GM04503 (cell line): ENCODE measurements at places on chromosomes 13 and 19.

GRCh38 chr19:21878646-21879045 is 42.7 kb upstream of the ZNF43 start:
- DNase-seq = no peak

DNA sequence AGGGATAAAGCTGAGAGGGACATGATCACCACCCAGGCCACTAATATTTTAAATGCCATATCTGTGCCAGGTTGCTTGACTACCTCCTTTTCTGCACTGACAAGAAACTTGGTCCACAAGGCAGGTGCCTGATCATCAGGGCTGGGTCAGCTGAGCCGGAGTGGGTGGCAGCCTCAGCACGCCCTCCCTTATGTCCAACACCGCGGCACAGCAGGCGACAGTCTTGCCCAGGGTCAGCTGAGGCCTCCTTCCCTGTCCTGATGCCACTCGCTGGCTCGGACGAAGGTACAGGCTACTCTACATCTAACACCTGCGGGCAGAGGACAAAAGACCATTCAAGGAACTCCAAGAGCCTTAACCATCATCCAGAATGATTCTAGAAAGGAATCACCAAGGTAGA is 16.9 kb downstream of the ZC3H4 start:
- DNase-seq = no peak

DNA sequence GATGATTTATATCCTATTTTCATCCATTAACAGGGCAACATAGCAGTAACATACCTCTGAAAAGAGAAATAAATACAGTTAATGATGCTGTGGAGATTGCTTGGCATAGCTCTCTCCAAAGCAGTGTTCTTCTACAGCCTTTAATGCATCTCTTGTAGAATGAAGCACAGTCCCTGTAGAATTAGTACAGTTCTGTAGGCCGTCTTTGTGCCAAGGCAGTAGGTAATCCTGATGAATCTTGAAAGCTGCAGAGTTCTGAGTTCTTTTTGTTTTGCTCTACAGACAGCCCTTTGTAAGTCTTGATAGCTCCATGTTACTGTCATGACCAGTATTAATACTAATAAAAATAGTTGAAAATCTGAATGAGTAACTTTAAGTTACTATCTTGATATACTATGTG is 184.2 kb downstream of the MAB21L1 start:
- no peak for DNase-seq

DNA sequence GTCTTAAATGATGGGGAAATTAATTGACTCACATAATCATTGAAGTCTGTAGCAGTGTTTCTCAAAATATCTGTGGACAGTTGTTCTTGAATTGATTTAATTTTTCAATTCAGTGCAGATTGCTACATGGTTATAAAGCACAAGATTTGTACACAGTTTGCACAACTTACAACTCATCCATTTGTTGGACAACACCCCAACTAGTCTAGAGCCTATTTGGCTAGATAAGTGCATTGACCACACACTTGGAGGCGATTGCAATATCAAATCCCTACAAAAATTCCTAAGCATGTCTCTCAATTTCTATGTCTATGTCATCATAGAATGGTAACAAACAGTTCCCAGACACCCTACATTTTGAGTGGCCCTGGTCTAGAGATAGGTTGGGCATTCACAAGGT is 48.0 kb upstream of the IPO5 start:
- DNase-seq = no peak

- DNase-seq = no peak
Observed at GRCh38 chr19:31294189-31294588, 55.0 kb downstream of the TSHZ3 start.

DNA sequence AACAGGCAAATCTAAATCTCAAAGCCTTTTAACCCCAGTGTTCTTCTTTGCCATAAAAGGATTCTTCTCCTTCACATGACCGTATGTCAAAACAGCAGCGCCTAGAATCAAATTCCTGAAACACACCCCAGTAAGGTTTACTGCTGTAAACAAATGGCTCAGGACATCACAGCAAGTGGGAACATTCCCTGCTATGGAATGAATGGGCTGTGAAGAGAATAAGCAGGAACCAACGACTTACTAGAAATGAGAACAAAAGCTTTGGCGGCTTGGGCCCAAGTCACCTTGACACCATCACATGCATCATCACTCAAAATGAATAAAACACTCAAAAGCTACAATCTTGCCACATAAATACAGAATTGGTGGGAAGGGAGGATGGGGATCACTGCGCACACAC is 80.4 kb upstream of the SPATA13 start:
- DNase-seq = no peak

- DNase-seq = no peak
Observed at GRCh38 chr19:4284176-4284958, 5.3 kb downstream of the SHD start.

DNA sequence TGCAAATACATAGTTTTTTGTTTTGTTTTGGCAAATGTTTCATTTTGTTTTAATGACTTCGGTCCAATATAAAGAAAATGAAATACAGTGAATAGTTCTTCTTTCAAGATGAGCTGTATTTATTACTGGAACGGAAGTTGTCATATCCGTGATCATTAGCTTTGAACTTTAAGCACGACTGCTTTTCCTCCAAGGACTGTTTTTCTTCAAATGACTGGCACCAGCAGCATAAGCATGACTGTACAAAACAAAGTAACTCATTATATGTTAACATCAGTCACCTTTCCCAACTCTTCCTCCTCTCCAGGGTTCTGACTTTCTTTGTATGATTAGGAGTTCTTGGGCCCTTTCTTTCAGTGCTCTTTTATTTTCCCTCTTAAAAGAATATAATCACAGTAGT is 20.5 kb downstream of the EDNRB start:
- DNase-seq = no peak

DNA sequence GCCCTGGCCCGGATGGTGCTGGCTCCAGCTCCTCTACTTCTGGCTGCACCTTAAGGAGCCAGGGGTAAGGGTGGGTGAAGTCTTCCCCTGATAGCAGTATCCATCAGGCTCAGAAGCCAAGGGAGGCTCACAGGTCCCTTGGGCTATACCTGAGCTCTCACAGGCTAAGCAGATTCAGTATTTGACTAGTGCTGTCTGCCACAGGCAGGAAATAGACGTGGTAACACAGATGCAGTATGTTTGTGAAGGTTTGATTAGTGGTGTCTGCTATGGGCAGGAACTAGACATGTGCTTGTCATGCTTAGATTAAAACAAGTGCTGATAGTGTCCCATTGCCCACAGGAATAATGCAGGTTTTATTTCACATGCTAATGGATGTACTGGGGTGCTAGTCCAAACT is 4.0 kb downstream of the SYT5 start:
- DNase-seq = no peak

GRCh38 chr19:45074744-45075300 is 1.5 kb downstream of the ZNF296 start:
- DNase-seq = no peak

- no peak for DNase-seq
Observed at GRCh38 chr19:47226426-47227351, 4.3 kb downstream of the BBC3 start.

DNA sequence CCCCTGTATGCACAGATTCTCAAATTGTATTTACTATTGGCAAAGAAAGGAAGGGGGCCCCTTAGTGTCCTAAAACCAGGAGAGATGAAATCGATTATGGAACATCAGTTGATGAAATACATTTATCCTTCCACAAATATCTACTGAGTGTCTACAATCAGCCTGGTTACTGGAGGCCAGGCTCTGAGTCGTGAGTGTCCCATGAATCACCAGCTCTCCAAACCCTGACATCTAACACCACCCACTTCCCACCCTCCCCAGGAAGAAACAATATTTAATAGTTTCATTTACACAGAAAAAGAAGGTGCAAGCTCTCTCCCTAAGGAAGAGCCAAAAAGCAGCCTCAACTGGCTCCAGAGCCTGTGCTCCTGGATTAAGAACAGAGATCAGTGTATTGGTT is 25.2 kb downstream of the KCTD15 start:
- no peak for DNase-seq

DNA sequence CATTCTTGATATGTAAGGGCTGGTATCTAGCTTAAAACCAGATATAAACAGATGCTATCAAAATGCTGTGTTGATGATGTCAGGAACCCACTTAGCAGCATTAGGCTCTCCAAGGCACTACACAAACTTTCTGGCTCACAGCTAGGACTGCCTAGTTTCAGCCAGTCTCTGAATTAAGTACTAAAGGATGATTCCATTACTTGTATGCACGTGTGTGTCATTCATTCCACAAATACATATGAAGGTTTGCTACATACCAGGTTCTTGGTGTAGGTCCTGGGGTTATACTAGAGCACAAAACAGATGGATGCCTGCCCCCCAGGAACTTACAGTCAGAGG is 151.5 kb downstream of the RGCC start:
- no peak for DNase-seq

- no peak for DNase-seq
Observed at GRCh38 chr13:81133066-81133465, 792.1 kb upstream of the SPRY2 start.

- DNase-seq = no peak
Observed at GRCh38 chr13:28325022-28325421, 169.9 kb downstream of the FLT1 start.

- peak; percentile 23 for DNase-seq
Observed at GRCh38 chr13:46751811-46752635, 44.9 kb downstream of the ESD start.

DNA sequence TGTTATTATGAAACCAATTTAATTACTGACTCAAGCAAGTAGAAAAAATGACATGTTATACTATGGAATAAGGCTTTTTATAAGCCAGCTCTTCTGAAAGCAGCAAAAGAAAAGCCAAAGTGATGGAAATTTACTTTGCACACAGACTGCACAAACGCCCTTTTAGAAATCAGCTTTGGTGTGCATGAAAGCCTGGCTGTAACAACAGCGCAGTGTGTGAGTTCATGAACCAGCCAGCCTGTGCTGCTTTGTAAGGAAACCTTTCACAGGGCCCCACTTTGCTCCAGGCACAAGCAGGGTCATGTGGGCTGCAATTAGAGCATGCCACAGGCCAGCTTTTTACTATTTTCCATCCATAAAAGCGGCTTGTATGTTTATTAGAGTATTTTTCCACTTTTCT is 13.6 kb upstream of the IFT88 start:
- DNase-seq = no peak

DNA sequence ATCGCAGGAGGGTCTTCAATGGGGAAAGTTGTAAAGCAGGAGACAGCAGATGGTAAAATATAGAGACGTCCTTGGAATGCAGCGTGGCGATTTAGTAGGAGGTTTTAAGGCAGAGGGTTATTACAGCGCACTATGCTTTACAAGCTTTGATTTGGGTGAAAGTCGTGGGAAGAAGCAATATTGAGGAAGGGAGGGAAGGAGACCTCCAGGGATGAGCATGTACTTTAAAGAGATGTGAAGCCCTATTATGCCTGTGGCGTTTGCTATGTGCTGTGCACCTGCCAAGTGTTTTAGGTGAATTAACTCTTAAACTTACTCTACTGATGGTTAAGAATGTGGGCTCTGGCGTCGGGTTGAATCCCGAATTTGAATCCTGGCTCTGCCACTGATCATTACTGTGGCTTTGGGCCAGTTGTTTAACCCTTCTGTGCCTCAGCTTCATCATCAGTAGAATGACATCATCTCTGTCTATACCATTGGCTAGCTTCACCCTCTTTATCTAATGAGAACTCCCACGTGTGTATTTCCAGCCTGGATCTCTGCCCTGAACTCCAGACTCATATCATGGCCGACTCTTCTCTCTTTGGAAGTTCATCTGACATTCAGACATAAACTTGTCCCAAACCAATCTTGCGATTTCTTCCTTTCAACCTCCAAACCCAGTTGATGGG is 583 bp downstream of the CCDC61 start:
- no peak for DNase-seq

DNA sequence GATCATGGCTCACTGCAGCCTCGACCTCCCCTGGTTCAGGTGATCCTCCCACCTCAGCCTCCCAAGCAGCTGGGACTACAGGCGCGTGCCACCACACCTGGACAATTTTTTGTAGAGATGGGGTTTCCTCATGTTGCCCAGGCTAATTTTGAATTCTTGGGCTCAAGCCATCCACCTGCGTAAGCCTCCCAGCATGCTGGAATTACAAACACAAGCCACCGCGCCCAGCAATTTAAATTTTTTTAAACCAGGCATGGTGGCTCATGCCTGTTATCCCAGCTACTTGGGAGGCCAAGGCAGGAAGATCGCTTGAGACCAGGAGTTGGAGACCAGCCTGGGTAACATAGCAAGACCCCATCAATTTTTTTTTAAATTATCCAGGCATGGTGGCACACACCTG is 59.9 kb upstream of the USE1 start:
- DNase-seq = no peak

GRCh38 chr19:20999731-21000352 is 20.6 kb upstream of the ZNF430 start:
- peak; percentile 61 for DNase-seq

- DNase-seq = no peak
Observed at GRCh38 chr19:42422092-42422900, 4.9 kb downstream of the LIPE start.

DNA sequence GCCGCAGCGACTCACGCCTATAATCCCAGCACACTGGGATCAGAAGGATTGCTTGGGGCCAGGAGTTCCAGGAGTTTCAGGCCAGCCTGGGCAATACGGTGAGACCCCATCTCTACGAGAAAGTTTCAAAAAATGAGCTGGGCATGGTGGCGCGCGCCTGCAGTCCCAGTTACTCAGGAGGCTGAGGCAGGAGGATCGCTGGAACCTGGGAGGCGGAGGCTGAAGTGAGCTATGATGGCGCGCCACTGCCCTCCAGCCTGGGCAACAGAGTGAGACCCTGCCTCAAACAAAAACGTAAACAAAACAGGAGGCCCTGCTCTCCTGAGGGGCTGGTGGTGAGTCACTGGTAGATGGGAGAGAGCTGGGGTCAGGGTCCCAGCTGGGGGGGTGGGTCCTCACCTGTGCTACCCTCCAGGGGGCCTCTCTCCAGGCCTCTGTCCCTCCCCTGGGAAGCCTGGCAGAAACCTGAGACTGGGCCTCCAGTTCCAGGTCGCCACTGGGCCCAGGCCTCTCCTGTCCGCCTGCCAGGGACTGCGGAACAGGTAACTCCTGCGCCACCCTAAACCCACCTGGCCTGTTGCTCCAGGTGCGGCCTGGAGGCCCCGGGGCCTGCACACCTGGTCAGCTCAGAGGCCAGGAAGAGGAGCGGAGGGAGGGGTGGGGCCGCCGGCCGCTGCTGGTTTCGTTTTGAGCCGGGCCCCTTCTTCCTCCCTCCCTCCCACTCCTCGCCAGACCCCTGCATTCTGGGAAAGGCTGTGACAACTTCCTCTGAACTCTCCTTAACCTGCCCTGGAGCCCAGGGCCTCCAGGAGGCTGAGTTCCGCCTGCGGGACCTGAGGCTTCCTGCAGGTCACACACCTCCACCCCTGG is 17.2 kb upstream of the ZBTB7A start:
- no peak for DNase-seq

GRCh38 chr19:19077103-19077502 is 13.3 kb downstream of the SLC25A42 start:
- DNase-seq = no peak

- no peak for DNase-seq
Observed at GRCh38 chr19:18972851-18973250, 31.8 kb upstream of the HOMER3 start.

- no peak for DNase-seq
Observed at GRCh38 chr19:18417250-18418028, 1.8 kb upstream of the SSBP4 start.
